ENCODE measurements at places on chromosomes 6 and 20.

GRCh38 chr6:116533233-116533957 is 12.1 kb downstream of the TRAPPC3L start:
- DNase-seq: no peak

GRCh38 chr20:2521369-2522305 is 12.9 kb upstream of the ZNF343 start:
- DNase-seq: peak; percentile 37

DNA sequence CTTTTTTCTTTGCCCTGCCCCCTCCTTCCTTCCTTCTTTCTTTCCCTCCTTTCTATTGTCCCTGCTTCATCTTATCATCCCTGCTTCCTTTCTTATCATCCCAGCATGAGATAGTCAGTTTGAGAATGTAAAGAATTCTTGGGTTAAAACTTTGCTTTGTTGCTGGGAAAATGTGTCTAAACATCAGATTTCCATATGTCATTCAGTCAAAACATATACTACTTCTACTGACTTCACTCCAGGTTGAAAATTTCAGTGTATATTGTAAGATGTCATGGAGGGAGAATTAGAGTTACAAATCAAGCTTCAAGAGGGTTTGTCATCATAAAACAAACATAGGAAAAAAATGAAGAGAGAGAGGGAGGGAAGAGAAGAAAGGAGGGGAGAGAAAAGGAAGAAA is 358.4 kb upstream of the SOX4 start:
- DNase-seq: no peak

DNA sequence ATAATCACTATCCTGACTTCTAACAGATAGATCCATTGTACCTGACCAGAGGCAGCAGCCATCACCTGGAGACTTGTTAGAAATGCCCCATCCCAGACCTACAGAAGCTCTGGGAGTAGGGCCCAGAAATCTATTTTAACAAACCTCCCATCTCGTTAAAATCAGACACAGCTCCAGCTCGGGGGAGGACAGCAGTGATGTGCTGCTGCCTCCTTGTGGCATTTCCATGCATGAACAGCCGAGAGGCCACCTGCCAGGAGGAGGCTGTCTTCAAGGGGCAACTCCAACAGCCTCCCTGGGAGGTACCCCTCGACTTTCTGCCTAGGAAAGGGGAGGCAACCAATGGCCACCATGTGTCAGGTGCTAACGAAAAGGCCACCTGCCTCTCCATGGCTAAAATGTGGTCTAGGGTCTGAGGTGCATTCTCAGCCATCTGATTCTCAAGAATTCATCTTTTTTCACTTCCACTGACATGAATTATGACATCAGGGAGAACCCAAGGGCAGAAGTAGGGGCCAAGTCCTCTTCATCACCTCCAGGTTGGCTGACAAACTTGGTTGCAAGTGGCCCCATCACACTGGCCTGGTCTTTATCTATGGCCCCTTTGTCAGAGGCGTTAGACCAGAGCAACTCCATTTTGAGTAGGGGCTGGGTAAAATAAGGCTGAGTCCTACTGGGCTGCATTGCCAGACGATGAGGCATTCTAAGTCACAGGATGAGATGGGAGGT is 12.2 kb upstream of the KCNK15 start:
- peak; percentile 63 for DNase-seq

GRCh38 chr6:126361832-126362440 is 22.0 kb downstream of the CENPW start:
- DNase-seq: no peak

- no peak for DNase-seq
Observed at GRCh38 chr6:147868427-147869190, 360.1 kb downstream of the SAMD5 start.

GRCh38 chr6:116144605-116145004 is 18.7 kb upstream of the COL10A1 start:
- no peak for DNase-seq

DNA sequence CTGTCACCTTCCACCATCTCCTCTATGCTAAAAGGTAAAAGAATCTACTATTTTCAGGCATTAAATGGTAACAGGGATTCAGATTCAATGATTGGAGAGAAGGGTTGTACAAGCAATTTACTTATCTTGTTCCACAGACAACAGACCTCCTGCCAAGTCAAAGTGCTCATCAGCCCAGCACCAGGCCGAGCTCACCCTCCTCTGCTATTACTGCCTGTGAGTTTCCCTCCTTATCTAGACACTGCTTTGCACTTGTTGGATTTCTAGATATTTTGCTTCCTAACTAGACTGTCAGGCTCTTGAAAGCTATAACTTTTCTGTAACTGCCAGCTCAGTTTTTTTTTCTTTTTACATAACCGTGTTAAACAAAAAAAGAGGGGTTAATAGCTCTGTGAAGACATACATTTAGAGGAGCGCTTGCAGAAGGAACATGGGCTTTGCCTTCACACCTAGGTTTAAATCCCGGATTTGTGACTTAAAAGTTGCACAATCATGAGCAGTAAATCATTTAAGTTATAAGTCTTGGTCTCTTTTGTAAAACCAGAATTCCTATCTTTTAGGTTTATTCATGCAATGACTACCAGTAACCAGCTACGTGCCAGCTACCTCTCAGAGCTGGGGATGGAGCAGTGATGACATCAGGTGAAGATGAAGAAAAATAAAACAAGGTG is 1.1 kb upstream of the FAM162B start:
- no peak for DNase-seq

- DNase-seq: no peak
Observed at GRCh38 chr20:3315136-3315535, 76.1 kb upstream of the SLC4A11 start.

DNA sequence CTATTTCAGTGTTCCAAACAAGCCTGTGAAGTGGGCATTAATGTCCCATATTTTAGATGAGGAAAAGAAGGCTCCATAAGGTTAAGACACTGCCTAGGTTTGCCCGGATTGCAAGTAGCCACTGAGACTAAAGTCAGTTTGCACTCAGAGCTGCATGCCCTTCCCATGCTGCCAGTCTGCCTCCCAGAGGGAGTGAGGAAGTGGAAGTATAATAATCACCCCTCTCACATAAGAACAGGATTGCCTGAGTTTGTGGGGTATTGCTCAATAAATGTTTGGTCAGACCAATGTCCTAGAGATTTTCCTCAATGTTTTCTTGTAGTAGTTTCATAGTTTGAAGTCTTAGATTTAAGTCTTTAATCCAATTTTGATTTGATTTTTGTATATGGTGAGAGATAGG is 43.9 kb upstream of the CLIC5 start:
- no peak for DNase-seq

- DNase-seq: peak; percentile 30
Observed at GRCh38 chr20:34473262-34473883, 42.8 kb upstream of the DYNLRB1 start.

- DNase-seq: no peak
Observed at GRCh38 chr6:47741807-47742206, 40.0 kb upstream of the OPN5 start.

DNA sequence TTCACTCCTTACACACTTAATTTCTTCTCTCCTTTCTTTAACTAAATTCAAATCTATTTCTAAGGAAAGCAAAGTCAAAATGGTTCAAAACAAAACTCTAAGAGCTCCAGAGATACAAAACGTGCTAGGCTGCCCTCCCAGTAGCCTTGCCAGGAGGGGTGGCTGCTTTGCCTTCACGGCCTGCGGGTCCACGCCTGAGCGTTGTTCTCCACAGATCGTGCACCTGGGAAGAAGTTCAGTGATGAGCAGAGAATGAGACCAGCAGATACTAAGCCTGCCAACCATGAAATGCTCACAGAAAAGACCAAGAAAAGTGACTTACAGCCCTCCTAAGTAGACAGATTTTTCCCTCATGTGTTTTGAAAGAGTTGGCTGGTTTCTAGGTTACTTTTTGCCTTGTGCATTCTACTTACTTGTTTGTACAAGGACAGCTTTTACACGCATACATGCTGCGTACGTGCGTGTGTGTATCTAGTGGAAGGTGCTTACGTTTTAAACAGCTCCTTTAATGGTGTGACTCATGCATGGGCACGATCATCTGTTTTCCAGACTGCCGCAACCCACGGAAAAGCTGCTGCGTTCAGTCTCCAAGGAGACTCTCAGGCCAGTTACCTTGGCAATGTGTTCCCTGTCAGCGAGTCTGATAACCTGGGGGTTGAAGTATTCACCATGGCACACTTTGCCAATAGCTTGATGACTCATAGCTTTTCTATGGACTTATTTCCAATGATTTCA is 32.4 kb upstream of the PBOV1 start:
- DNase-seq: no peak

GRCh38 chr6:133136177-133136880 is 104.8 kb upstream of the EYA4 start:
- no peak for DNase-seq

DNA sequence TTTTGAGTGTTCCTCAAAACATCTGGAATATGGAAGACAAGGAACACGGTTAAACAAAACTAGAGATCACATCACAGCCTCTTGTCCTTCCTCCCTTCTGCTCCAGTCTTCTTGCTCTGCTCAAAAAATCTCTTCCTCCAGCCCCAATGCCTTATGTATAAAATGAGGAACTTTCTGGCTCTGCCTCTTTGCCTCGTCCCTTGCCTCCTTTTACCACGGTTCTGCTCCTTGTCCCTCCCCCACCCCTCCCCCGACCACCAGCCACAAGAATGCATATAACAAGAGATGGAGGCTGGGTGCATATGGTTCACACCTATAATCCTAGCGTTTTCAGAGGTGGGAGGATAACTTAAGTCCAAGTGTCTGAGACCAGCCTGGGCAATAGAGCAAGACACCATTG is 43.6 kb downstream of the PLAGL2 start:
- DNase-seq: no peak

GRCh38 chr20:1060985-1061384 is 57.4 kb upstream of the PSMF1 start:
- DNase-seq: no peak

- DNase-seq: no peak
Observed at GRCh38 chr6:11179419-11180202, 52.9 kb downstream of the NEDD9 start.

GRCh38 chr6:29462022-29462421 is 5.1 kb downstream of the OR2H1 start:
- DNase-seq: no peak

- DNase-seq: no peak
Observed at GRCh38 chr6:111591901-111592461, 13.7 kb downstream of the TRAF3IP2 start.

- DNase-seq: no peak
Observed at GRCh38 chr20:44861531-44862006, 23.9 kb upstream of the YWHAB start.

GRCh38 chr20:58148891-58149290 is 79.6 kb downstream of the ANKRD60 start:
- DNase-seq: no peak

GRCh38 chr6:119022796-119023195 is 55.7 kb downstream of the FAM184A start:
- DNase-seq: no peak

- no peak for DNase-seq
Observed at GRCh38 chr6:16349544-16349943, 111.2 kb downstream of the GMPR start.

GRCh38 chr6:143647732-143648131 is 30.0 kb upstream of the PHACTR2 start:
- DNase-seq: no peak
